NCI-H524 treated with DMSO at 0.1 percent for 48 hours (cell line): ENCODE measurements at places on chromosomes 4 and X.

DNA sequence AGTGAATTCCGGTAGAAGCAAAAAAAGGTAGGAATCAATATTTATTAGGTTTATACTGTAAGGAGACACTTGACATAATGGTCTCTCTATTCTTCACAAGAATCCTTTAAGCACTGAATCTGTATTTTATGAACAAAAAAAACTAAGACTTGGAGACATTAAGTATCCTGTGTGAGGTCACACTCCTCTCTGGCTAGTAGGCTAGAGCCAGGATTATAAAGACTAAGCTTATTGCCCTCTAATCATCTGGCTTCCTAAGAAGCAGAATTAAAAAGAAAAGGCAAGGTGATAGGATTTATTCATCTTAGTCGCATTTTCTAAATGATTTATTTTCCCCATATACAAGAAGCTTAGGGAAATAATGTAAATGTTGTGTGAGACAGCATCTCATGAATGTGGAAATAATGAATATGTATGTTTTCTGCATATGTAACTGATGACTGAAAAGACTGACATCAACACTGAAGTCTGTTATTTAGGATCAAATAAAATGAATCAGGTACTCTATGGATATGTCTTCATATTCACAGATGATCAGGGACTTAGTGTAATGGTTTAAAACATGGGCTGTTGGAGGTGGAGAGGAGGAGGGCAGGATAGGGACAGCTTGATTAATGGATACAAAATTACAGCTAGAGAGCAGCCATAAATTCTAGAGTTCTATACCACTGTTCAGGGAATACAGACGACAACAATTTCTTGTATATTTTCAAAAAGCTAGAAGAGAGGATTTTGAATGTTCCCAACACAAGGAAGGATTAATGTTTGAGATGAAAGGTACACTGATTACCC lies 30.4 kb upstream of the PRKG2 start:
- no peak for DNase-seq

GRCh38 chr4:81617545-81617944 lies 145.8 kb upstream of the RASGEF1B start:
- DNase-seq = no peak

- no peak for DNase-seq
Measured at GRCh38 chr4:125045311-125045710, 269.4 kb upstream of the FAT4 start.

DNA sequence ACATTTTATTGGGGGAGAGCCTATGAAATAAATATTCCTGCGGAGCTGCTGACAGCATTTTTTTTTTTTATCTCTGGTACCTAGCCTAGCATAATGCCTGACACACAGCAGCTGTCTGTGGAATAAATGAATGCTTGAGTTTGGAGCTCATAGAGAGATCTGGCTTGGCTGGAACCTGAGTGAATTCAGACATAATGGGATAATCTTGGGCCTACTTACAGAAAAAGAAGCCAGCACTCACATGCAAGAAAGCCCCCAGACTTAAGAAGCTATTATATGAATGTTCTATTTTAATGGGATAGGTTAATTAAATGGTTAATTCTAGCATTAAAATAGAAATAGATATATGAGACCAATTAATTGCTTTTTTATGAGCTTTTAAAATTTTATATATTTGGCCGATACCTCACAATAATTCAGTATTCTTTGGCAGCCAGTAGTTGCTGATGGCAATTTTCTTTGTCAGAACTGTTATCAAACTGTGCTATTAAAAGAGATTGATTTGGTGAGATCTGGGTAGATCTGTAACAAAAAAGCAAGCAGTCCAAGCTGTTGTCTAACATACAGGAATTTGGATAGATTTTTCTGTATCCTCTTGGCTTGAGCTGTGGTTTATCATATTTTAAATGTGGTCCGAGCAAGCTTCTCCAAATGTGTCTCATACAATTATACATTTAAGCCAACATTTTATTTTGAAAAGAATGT lies 654.2 kb downstream of the PCDH7 start:
- DNase-seq = no peak

GRCh38 chr4:146900295-146900694 lies 45.4 kb downstream of the TTC29 start:
- no peak for DNase-seq
